AG10803 (cell line): ENCODE measurements at places on chromosomes 16 and 17.

DNA sequence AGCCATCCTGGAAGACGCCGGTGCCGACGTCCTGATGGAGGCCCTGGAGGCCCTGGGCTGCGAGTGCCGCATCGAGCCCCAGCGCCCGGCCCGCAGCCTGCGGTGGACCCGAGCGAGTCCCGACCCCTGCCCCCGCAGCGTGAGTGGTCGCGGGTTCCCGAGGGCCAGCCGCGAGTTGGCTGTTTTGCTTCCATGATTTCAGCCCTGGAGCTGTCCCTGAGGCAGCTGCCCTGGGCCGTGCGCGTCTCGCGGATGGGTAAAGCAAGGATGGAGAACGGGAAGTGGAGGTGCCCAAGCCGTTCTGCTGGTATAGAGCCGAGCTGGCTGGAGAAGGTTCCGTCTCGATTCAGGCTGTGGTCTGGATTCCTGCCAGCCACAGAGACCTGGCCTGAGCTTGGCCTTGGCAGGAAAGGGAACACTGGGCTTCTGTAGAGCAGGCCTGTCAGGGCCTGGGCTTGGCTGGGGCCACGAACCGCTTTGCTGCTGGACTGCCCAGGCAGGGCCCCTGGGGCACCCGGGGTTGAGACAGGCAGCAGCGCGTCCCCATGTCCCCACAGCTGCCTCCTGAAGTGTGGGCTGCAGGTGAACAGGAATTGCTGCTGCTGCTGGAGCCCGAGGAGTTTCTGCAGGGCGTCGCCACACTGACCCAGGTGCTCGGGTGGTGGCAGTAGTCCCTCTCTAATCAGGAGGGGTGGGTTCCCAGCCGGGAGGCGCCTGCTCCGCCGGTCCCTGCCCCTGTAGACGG is 941 bp upstream of the MRPS34 start:
- DNase-seq: peak; percentile 50

GRCh38 chr17:80878876-80879722 is 112.5 kb upstream of the CHMP6 start:
- no peak for DNase-seq

DNA sequence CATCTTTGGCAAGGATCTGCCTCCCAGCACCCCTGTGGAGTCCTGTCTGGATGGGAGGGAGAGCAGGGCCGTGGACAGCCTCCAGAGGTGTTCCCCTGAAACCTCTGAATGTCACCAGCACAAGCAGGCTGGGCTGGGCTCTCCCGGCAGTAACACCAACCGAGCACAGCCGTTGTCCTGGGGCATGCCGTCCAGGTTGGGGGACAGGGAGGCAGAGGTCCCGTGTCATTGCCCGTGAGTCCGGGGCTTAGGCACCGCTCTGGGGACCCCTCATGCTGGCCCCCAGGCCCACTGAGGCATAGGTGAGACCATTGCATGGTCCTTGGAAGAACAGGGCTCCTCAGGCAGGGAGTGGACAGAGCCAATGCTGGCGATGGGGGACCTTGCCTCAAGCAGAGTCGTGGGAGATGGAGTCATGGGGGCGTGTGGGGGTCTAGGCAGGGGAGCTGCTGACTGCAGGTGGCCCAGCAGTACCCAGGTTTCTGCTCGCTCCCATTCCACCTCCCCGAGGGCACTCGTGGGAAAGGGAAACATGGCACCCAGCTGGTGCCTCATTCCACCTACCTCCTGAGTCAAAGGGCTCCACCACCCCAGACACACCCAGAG is 17.5 kb downstream of the ENDOV start:
- no peak for DNase-seq

DNA sequence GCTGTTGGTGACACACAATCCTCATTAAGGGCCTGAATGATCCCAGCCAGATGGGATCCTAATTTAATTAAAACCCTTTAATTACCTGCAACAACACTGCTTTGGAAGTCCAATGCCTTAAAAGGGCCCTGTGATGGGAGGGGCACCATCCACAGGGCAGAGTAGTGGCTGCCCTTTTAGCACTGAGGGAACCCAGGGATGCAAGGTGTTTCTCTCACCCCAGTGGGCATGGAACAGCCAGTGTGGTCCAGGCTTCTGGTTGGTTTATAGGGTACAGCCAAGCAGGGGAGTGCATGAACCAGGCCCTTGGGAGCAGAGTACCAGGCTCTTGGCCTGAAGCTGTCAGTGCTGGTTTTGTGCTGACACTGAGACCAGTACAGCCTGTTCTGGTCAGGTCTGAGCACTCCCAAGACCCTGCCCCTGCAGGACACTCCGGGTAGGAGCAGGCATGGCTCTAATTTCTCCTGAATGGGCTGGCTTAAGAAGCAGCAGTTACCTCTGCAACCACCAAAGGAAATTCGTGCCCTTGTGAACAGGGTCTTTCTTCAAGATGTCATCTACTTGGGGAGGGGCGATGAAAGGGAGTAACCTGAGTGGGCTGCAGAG is 9.9 kb downstream of the NXPH3 start:
- no peak for DNase-seq

- DNase-seq: no peak
These were observed 213.5 kb downstream of the RAB11FIP4 start for GRCh38 chr17:31604936-31605335.

DNA sequence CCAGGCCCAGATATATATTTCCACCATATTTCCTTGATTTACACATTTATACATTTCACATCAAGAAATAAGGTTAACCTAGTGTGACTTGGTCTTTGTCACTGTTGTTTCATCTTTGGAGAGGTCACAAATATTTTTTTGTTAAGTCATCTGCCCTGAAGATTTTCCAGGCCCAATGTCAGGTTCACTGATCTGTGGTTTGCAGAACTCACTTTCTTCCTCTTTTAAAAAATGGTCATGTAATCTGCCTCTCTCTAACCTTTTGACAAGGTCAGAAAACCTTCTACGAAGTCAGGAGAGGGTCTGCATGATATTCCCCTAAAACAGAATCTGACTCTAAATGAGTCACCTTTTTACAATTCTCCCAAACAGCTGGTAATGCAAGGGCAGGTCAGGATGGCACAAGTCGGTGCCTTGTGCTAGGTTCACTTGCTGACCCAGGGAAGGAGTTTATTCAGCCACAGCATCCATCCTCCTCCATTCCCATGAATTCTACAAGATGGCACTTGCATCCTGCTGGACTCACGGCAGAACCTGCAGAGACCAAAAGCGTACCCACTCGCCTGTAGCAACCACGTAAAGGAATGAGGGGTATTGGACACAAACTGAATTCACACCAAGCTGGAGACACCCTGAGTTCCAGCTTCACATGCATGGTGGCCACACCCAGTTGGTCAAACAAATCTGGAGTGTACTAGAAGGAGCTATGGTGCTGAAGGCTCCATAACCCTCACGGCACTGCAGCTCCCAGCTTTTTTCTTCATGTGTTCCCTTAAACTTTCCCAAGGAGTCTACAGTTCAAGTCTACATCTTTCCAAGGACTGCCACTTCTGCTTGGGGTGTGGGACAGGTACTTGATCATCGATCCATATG is 1.6 kb upstream of the KIAA0513 start:
- no peak for DNase-seq
